ENCODE measurements at places on chromosomes 6 and 20.
A peak's percentile ranks its signal among the peaks of the same experiment; 100 is the strongest.

DNA sequence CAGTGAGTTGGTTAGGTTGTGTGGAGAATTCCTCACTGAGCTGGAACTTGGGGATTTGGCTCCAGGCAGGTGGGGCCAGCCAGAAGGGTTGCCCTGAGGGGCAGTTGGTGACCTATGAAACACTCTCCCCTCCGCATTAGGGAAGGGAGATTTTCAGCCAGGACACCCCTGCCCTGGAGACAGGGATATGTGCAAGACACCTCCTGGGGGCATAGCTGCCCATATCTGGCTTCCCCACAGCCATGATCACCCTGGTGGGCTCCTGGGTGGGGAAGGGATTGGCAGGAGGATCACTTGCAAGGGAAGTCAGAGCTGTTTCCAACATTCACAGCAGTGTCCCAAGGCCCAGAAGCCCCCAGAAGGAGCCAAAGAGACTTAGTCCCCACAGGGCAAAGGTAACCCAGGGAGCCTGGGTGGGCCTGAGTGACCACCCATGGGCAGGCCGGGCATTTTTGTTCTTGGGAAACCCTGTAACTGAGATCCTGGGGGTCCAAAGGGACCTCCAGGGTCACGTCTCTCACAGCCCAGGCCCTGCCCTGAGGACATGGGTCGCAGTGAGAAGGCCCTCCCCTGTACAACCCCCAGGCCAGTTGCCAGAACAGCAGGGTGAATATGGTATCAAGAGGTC, 145.8 kb downstream of the MRPL14 start:
- no peak overlapping the region for H3K27ac ChIP-seq
- no peak overlapping the region for H3K4me3 ChIP-seq
- peaks cover 6% of the 10 kb centered on the region for H3K4me1 ChIP-seq
- no peaks in the 10 kb centered on the region for H3K36me3 ChIP-seq
- DNase-seq, result no peak
- peaks cover 36% of the 10 kb centered on the region for H3K27me3 ChIP-seq

GRCh38 chr6:136922685-136923006, 545 bp downstream of the SLC35D3 start:
- H3K4me1 ChIP-seq, result peaks cover 13% of the 10 kb centered on the region
- H3K4me3 ChIP-seq, result peak overlapping the region; percentile 69
- H3K27ac ChIP-seq, result no peak overlapping the region
- peaks cover 30% of the 10 kb centered on the region for H3K27me3 ChIP-seq
- DNase-seq, result no peak

GRCh38 chr6:15911753-15912504, 217.0 kb upstream of the MYLIP start:
- H3K27ac ChIP-seq, result no peak overlapping the region
- H3K27me3 ChIP-seq, result peaks cover 5% of the 10 kb centered on the region
- H3K4me3 ChIP-seq, result no peak overlapping the region
- H3K4me1 ChIP-seq, result peaks cover 7% of the 10 kb centered on the region
- no peaks in the 10 kb centered on the region for H3K36me3 ChIP-seq

GRCh38 chr6:137904822-137905617, 38.0 kb downstream of the TNFAIP3 start:
- H3K27ac ChIP-seq, result no peak overlapping the region
- H3K4me1 ChIP-seq, result peaks cover 4% of the 10 kb centered on the region
- H3K4me3 ChIP-seq, result no peak overlapping the region
- H3K27me3 ChIP-seq, result no peaks in the 10 kb centered on the region

- DNase-seq, result peak; percentile 89
- no peaks in the 10 kb centered on the region for H3K36me3 ChIP-seq
- H3K27ac ChIP-seq, result no peak overlapping the region
Measured at GRCh38 chr6:42166444-42167141, 6.6 kb upstream of the GUCA1A start.

- no peak for DNase-seq
- no peak overlapping the region for H3K4me3 ChIP-seq
- H3K27me3 ChIP-seq, result peaks cover 21% of the 10 kb centered on the region
Measured at GRCh38 chr20:46331611-46332361, 23.5 kb upstream of the CDH22 start.

DNA sequence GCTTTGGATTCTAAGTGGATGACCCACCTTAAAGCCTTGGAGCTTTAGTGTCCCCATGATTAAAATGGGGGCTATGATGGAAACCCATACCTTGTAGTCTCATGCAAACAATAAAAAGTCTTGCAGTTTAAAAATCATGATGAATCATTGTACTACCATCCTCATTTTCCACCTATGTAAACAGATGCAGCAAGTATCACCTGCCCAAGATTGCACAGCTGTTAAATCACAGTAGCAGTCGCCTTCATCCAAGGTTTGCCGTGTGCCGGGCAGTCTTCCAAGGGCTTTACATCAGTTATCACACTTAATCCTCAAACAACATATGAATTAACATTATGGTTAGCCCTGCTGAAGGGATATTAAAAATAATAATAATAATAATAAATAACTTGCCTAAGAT, 210.3 kb downstream of the FOXA2 start:
- H3K27me3 ChIP-seq, result no peaks in the 10 kb centered on the region
- no peaks in the 10 kb centered on the region for H3K36me3 ChIP-seq
- no peak for DNase-seq
- H3K27ac ChIP-seq, result no peak overlapping the region
